ENCODE measurements at places on chromosomes 1 and 21.

DNA sequence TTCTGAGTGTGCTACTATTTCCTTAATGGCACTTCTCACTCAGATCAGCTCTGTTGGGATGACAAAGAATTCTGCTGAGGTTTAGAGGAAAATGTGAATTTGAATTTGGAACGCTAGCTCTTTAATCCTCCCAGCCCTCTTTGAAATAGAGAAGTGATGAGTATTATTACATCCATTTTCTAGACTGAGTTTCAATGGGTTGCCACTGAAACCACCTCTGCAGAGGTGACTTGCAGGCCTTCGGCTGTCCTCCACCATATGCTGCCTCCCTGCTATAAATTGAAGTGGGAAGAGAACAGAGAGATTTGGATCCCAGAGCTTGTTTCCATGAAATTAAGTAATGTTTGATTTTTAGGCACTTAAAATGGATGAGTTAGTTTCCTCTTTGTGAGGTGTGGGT is 363.2 kb upstream of the SNX7 start:
- DNase-seq, result no peak

- no peak for DNase-seq
Measured at GRCh38 chr1:202505356-202505755, 156.9 kb downstream of the PPP1R12B start.

- no peak for DNase-seq
Measured at GRCh38 chr1:111332190-111332589, 41.5 kb downstream of the CHIA start.

DNA sequence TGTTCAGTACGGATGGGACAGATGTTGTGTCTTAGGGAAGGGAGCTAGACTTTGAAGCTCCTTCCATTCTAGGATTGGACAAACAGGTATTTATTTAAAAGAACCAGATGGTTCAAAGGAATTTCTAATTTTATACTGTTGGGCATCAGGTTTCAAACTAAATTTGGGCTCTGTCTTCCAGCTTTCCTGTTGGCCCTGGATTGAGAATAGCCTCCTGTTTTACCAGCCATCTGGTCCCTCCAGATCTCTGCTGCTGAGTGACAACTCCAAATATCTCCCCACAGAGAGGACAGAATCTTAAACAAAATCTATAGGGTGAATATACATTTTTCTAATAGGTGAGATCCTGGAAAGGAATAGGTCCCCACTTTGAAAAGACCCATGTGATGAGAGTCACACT is 52.5 kb upstream of the CNIH3 start:
- DNase-seq, result no peak

GRCh38 chr1:158199849-158200248 is 19.2 kb downstream of the CD1D start:
- DNase-seq, result no peak

GRCh38 chr1:187264995-187265602 is 436.4 kb downstream of the PLA2G4A start:
- DNase-seq, result peak; percentile 76

- no peak for DNase-seq
Measured at GRCh38 chr1:45141247-45142003, 65.0 kb downstream of the ZSWIM5 start.

DNA sequence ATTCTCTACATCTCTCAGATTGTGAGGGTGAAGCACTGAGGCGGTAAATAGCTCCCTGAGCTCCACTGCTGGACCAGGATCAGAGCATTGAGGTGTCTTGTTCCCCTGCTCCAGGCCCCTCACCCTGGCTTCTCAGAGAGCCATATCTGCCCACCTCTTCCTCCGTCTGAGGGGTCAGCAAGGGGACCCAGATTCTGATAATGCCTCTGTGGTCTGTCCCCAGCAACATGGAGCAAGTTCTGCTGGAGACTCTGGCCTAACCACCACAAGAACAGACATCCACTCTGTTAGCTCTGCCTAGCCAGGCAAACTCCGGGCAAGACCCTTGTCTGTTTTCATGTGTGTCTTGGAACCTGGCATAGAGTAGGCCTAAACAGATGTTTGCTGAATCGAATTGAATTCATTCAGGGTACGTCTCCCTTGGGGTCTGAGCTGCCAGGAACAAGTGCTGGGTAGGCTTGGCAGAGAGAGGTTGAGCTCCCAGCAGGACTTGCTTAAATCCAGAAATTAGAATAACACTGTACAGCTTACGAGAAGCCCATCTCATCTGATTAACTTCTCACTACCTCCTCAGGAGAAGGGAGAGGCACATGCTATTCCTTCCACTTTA is 2.3 kb downstream of the TRAF5 start:
- DNase-seq, result no peak

- DNase-seq, result no peak
Measured at GRCh38 chr1:21100481-21100921, 76.2 kb downstream of the EIF4G3 start.

- no peak for DNase-seq
Measured at GRCh38 chr1:12593621-12594066, 24.4 kb downstream of the DHRS3 start.

GRCh38 chr1:115977499-115978258 is 1.4 kb downstream of the SLC22A15 start:
- DNase-seq, result no peak

DNA sequence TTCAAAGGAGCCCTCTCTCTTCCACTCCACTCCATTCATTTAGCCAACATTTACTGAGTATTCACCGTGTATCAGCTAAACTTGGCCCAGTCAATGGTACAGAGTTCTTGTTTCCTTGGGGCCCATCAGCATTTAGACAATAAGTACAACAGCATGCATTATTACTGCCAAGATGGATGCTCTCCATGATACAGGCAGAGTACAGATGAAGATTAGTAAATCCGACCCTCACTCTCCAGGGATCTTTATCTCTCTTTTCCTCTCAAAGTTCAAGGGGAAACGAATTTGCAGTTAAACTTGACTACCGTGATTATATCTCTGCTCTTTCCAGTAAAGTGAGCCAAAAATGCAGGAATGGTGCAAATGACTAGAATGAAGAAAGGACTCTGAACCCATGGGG is 184.6 kb upstream of the DUSP10 start:
- no peak for DNase-seq

- DNase-seq, result no peak
Measured at GRCh38 chr1:112060261-112060660, 70.8 kb upstream of the KCND3 start.

Data from NCI-H345 (cell line).